AG04450 (cell line): ENCODE measurements at places on chromosomes 4 and X. TPM values are rescaled to one million over a fixed set of nuclear protein-coding genes. Genes with fewer than 3 reads are reported as not detected.

GRCh38 chr4:53858744-53859143 is 205.7 kb downstream of the CHIC2 start:
- no peak for DNase-seq

GRCh38 chr4:170723171-170723570 is 633.4 kb upstream of the AADAT start:
- no peak for DNase-seq

EFHC2 gene
- 0.40 and 0.42 TPM in 2 replicates for polyA plus RNA-seq

GAGE12F gene
- polyA plus RNA-seq, result not detected in 2 replicates

LNX1 gene
- polyA plus RNA-seq, result 2.4 and 2.6 TPM in 2 replicates
